ENCODE measurements at places on chromosomes 13 and 19. TPM values are rescaled to one million over a fixed set of nuclear protein-coding genes. Genes with fewer than 3 reads are reported as not detected.

DNA sequence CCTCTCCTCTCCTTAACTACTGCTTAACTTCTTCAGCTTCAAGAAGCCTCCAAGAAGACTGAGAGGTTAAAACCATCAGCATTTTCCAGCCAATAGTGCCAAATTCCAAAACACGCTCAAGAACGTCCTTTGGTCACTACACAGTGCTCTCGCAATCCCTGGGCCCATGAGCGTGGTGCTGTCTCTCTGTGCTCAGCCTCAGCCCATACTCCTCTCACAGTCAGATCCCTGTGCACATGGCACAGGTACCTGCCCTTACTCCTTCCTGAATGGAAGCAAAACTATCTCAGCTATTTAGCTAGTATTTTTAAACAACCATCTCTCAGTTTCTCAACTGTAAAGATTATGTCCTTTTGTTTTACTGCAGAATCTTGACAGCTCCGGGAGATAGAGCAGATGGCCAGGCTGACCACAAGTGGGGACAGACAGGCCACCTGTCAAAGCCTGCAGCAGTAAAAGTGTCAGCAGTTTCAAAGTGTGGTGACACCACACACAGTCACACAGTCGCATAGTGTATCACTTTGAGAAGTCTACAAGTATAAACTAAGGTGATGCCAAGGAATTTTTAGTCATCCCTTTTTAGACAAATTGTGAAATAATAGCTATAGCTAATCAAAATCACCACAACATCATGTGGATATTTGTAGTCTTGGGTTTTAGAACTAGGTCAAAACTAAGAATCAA is 35.7 kb downstream of the DZIP1 start:
- no peak overlapping the region for H3K27ac ChIP-seq
- H3K27me3 ChIP-seq: peaks cover 17% of the 10 kb centered on the region
- H3K4me1 ChIP-seq: no peaks in the 10 kb centered on the region

DNA sequence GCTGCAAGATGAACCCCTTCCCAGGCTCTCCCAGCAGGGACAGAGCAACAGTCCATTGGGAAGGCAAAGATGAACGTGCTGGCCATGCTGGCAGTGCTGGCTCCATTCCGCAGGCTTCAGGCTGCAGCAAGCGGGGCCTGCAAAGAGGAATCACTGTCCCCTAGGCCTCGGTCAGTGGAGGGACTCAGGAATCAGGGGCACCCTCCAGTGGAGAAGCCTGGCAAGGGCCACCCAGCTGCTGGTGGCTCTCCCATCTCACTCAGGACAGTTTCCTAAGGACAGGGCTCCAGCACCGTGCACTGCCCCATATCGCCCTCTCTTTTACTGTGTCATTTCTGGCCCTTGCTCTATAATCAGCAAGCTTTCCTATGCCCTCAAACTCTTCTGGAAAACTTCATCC is 498.6 kb downstream of the EFNB2 start:
- H3K4me3 ChIP-seq: no peak overlapping the region
- H3K27ac ChIP-seq: no peak overlapping the region
- H3K36me3 ChIP-seq: no peaks in the 10 kb centered on the region
- H3K27me3 ChIP-seq: no peaks in the 10 kb centered on the region

DNA sequence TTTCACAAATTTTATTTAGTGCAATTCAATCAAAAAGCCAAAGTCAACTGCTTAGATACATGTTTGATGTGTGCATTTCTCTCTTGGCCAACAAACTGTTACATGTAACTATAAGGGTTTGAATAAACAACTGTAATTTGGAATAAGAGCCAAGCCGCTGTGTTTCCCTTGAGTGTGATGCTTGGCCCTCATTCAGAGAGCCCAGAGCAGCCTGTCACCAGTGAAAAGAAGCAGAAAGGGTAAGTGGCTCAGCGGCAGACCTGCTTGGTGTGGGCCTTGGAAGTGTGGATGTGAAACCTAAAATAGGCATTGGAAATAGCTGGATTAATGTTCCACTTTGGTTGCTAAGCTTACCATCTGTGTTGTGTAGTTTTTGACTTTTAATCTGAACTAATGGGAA is 924.6 kb downstream of the OLFM4 start:
- no peak overlapping the region for H3K4me3 ChIP-seq
- H3K36me3 ChIP-seq: no peaks in the 10 kb centered on the region
- no peaks in the 10 kb centered on the region for H3K4me1 ChIP-seq
- no peaks in the 10 kb centered on the region for H3K27me3 ChIP-seq
- H3K27ac ChIP-seq: no peak overlapping the region
- no peak for DNase-seq

- H3K4me1 ChIP-seq: no peaks in the 10 kb centered on the region
- no peak overlapping the region for H3K4me3 ChIP-seq
- no peak for DNase-seq
- no peaks in the 10 kb centered on the region for H3K36me3 ChIP-seq
Observed at GRCh38 chr13:112354330-112355273, 21.6 kb upstream of the SPACA7 start.

Gene OR10H5
- not detected for total RNA-seq
